ENCODE measurements at places on chromosomes 1 and 21. TPM values are rescaled to one million over a fixed set of nuclear protein-coding genes. Genes with fewer than 3 reads are reported as not detected.
A peak's percentile ranks its signal among the peaks of the same experiment; 100 is the strongest.

DNA sequence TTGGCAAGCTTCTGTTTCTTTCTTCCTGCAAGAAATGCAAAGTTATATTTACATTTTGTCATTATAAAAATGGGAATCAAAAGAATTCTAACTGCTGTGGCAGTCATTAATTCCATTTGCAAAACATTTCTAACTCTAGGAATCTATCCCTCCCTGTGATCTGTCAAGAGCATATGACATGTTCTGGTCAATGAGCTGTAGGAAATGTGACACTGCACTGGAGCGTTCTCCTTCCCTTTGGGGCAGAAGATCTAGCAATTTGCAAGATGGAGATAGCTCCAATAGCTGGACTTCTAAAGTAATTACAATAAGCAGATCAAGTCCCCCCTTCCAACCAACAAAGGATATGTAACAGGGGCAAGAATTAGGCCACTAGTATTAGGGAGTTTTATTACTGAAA is 6.3 kb downstream of the TOMM20 start:
- no peak for DNase-seq

Gene DSCAM
- 1.3 TPM for polyA plus RNA-seq

Gene SLC5A9
- 2.6 TPM for polyA plus RNA-seq

- no peak for DNase-seq
Observed at GRCh38 chr1:179030130-179030529, 4.4 kb downstream of the FAM20B start.

- DNase-seq: peak; percentile 77
Observed at GRCh38 chr1:218439541-218440295, 94.6 kb downstream of the TGFB2 start.

Gene MAEL
- 0.39 TPM for polyA plus RNA-seq

DNA sequence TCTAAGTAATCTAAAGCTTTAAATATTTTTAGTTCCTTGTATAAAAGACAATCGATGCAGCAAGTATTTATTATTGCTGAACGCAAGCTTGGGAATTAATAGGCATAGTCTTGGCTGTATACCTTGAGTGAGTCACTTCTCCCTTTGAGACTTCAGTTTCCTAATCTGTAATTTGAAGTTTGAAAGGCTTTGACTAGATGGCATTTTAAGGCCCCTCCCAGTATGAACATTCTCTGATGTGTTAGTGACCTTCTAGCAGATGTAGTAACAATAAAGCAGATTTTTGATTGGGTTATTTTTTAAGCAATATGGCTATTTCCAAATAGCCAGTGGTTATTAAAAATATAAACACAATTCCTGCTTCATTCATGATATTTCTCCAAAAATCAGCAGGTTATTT is 58.2 kb downstream of the DUSP10 start:
- DNase-seq: no peak

- DNase-seq: peak; percentile 77
Observed at GRCh38 chr1:223102797-223103533, 40.1 kb downstream of the TLR5 start.

DNA sequence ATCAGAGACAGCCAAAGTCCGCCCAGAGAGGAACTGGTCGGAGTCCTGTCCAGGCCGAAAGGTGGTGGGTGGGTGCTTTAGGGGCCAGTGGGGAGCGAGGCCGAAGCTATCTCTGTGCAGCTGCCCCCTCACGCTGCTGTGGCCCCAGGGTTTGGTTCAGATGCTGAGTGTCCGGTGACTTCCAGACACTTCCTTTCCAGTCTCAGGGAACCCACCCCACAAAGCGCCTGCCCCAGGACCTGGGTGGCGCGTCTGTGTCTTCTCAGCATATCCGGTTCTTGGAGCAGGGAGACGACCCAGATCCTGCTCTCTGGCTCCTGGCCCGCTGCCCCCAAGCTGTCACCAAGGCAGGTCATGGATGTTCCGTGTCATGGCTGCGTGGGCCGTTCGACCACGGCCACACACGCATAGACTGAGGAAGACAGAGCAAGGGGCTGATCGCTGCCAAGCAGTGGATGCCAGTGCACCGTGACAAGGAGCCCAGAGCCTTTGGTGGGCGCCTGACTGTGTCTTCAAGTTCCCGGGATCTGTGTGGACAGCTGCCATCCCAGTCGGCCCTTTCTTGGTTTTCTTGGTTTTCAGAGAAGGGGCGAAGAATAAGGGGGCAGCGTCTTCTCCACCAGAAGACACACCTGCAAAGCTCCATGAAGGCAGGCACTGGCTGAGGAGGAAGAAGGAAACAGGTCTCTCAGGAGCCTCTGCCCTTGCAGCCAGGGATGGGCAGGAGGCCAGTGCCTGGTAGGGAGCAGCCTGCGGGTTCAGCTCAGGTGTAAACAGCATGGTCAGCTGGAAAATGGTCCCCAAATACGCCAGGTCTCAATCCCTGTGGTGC is 22.9 kb upstream of the COL18A1 start:
- no peak for DNase-seq

GRCh38 chr21:23743821-23744220 is 1863.5 kb downstream of the MRPL39 start:
- DNase-seq: no peak

DNA sequence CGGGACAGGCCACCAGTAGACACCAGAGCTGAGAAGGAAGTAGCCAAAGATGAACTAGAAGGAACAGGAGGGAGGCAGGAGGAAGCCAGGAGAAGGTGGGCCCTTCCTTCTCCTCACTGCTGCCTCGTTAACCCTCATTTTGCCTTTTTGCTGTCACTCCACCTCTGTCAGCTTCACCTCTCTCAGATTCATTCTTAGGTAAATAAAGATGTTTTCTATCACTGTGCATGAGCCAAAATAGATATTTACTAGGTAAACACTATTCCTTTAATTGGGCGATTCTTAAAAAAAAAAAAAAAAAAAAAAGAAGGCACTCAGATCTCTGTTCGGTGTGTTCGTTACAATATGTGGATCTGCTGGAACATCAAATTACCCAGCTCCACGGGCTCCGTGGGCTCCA is 112.3 kb downstream of the GLUL start:
- no peak for DNase-seq

GRCh38 chr1:182051938-182052337 is 9.6 kb downstream of the ZNF648 start:
- no peak for DNase-seq

DNA sequence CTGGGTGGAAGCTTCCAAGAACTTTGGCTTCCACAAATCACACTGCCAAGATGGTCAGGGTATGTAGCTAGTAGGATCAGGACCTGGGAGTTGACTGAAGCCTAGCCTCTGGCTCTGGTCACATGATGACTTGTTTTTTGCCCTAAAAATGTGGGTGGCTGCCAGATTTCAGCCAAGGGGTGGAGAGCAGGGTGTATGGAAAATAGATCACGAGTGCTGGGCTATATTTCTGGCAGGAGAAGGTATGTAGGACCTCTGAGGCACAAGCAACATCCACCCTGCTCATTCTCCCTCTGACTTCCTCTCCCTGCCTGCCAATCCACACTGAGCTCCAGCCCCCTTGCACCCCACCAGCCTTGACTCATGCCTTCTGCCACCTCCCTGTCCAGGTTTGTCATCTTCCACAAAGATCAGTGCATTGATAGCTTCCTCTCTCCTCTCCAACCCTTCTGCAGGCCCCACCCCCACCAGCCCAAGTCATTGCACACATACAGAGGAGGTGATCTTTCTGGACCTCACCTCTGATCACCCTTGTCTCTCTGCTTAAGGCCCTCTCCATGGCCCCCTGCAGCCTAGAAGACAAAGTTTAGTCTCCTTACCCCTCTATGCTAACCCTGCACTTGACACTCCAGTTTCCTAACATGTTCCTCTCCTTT is 8.3 kb upstream of the CYP4B1 start:
- DNase-seq: no peak

DNA sequence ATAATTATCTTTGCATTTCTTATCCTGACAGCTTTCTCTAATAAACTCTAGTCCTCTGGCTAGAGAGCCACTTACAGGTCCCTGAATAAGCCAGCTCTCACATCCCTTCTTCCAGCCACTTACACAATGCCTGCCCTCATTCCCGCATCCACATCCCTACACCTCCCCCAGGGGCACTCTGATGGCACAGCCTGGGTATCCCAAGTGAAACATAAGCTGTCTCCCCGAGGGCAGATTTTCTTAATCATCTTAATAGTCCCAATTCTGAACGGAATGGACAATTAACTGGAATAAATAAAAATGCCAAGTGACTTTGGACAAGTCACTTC is 4.9 kb downstream of the RHOC start:
- DNase-seq: no peak

GRCh38 chr1:232699814-232700213 is 69.9 kb upstream of the SIPA1L2 start:
- no peak for DNase-seq

Gene RPTN
- polyA plus RNA-seq: not detected

- DNase-seq: peak; percentile 38
Observed at GRCh38 chr21:16537501-16537900, 807.7 kb downstream of the USP25 start.

Gene PEX10
- polyA plus RNA-seq: 16.3 TPM

All from muscle of leg (tissue), 16 donors.